ENCODE measurements at places on chromosomes 16 and 17.

- no peak for DNase-seq
Measured at GRCh38 chr17:83186226-83186625, 106.8 kb downstream of the METRNL start.

DNA sequence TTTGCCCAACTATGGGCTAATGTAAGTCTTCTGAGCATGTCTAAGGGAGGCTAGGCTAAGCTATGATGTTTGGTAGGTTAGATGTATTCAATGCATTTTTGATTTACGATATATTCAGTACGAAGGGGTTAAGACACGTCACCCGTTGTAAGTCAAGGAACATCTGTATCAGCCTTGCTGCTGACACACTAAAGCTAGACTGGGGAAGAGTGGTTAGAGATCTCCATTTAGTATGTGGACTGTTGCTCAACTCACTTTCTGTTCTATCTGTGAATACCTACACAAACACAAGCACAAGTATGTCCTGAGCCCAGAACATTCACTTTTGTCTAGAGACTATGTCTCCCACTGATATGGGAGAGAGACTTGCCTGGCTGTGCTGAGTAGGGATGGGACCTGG, 71.5 kb downstream of the VMP1 start:
- DNase-seq = no peak

DNA sequence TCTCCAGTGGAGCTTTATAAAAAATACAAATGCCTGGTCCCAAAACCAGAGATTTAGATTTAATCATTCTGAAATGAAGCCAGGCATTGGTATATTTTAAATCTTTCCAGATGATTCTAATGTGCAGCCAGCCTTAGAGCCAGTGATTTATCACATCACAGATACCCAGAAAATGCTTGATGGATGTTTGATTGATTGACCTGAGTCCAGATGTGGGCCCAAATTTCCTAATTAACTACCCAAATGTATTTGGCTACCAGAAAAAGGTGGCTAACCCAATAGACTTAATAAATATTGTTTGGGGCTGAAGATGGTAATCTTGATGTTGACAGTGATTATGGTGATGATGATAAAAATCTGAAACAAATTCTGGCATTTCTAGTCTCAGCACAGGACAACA, 93.1 kb downstream of the ABCC12 start:
- no peak for DNase-seq

DNA sequence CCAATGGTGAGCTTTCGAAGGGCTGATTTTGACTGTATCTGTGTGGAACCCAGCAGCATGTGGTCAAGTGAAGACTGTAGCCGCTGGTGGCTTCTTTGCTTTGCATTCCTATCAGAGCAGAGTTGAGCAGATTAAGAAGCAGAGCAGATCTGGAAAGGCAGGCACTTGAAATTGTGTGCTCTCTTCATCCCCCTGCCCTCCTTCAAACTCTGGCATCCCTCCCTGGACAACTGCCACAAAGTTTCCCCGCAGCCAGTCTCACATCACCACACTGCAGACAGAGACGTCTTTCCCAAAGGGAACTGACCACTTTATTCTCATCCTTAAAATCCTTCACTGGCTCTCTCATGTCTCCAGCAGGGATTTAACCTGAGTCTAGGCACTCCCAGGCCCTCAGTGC, 237.1 kb upstream of the DYNLRB2 start:
- DNase-seq = no peak

GRCh38 chr16:54431997-54432896, 145.7 kb upstream of the IRX3 start:
- DNase-seq = peak; percentile 48

GRCh38 chr16:1859650-1860049, 12.3 kb downstream of the MEIOB start:
- no peak for DNase-seq

DNA sequence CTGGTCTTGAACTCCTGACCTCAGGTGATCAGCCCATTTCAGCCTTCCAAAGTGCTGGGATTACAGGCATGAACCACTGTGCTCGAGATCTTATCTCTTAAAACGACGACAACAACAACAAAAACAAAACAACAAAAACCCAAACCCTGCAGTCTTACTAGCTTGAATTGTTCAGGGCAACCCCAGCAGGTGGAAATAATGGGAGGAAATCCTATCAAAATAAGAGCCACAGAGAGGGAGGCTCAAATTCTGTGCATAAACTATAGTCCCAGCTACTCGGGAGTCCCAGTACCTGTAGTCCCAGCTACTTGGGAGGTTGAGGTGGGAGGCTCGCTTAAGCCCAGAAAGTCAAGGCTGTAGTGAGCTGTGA, 16.5 kb upstream of the ATP6V0A1 start:
- no peak for DNase-seq

Measured in neuronal stem cell (in vitro differentiated cells).